ENCODE measurements at places on chromosomes 4 and X. TPM values are rescaled to one million over a fixed set of nuclear protein-coding genes. Genes with fewer than 3 reads are reported as not detected.

- no peak for DNase-seq
These were observed 6.4 kb downstream of the ZFP92 start for GRCh38 chrX:153417637-153418036.

DNA sequence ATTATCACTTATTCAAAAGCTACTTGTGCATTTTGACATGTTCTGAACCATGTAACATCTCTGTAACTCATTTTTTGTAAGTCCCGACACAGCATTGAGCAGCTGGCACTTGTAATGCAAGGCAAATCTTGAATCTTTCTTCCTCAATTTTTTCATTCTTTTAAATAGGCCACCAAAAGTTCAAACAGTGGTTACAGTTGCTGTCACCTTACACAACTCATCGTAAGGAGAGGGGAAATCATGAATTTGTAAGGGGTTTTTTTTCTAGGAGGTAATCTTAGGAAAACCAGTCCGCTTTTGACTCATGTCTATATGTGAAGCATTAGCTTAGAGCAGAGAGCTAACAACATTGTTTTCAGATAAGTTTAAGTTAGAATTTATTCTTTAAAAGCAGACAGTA, 124.5 kb downstream of the PDLIM5 start:
- DNase-seq = no peak

- DNase-seq = no peak
These were observed 124.4 kb downstream of the CHRDL1 start for GRCh38 chrX:110671068-110671803.

GRCh38 chr4:53346920-53347852, 18.7 kb downstream of the SCFD2 start:
- DNase-seq = no peak

The HMGN5 gene
- 6.2 TPM for polyA plus RNA-seq
